Stimulated activated CD4-positive, alpha-beta T cell treated with anti-CD3 and anti-CD28 coated beads, TNF-alpha, amount 100 ng/mL, for 48 hours (primary cell): ENCODE measurements at places on chromosomes 6 and 20.
A peak's percentile ranks its signal among the peaks of the same experiment; 100 is the strongest.

GRCh38 chr6:130975325-130975724 is 87.7 kb downstream of the EPB41L2 start:
- no peak for DNase-seq

DNA sequence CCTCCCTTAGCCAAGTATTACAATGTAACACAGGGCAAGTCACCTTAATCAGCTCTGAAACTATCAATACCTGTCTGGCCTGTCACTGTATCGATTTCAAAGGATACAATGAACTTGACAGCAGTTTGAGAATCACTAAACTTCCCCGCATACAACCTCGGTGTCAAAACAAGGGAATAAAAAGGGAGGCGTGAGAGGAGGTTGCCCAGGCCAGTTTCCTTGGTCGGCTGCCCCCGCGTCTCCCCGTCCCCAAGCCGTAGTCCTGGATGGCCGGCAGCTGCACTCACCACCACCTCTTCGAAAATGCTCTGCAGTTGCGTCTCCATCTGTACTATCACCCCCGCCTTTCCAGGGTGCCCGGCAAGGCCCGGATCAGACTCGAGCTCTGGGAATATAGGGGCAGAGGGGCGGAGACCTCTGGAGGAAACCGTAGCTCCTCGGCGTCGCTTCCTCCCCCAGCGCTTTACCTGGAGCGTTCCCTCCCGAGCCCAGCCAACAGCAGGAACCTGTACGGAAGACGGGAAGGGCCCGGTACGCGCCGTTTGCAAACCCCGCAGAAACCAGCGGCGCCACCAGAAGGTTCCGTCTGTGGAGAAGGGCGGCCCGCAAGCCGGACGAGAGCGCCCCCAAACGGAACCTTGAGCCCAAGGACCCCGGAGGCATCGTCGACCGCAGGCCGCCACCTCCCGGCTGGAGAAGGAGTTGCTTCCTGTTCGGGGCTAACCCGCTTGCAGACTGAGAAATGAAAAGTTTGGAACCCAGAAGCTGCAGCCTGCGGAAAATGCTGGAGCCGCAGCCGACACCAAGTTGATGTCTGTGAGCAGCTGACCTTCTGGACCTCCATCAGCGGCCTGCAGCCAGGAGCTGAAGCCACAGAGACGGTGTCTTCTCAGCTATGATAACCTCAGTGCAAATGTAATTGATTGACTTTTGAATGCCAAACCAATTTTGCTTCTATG is at the start of gene MED23:
Gene MED23, minus strand, starts transcription at position 519 of the 959 bp plus-strand sequence. Its CDS starts 193 bp downstream, at position 326.
- peak; percentile 94 for DNase-seq

DNA sequence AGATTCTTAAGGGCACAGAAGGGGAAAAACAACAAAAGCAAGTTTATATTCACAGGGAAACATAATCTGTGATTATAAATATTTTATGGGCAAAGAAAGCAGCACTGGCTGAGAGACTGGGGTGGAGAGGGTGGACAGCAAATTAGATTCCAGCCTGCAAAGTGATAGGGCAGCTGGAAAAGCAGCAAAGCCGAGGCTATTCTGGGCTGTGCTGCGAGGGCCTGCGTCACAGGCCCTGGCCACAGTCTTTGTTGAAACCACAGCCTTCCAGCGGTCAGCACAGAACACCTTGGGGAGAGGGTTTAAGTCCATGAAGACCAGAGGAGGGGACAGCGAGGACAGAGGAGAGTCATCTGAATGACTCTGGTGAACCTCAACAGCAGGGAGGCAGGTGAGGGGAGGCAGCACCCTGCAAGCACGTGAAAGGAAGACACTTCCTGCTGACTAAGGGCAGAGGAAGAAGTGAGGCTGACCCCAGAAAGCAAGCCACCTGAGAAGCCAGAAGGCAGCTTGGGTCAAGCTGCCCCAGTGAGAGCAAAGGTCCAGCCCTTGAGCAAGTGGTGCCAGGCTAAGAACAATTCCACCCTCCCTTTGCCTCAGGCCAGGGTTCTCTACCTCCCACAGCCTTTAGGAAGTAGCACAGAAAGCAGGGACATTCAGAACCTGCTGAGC is 17.1 kb downstream of the MRPL14 start:
- DNase-seq = no peak

GRCh38 chr20:58133020-58133808 is 95.2 kb downstream of the ANKRD60 start:
- no peak for DNase-seq

GRCh38 chr20:16816192-16816591 is 68.0 kb downstream of the OTOR start:
- no peak for DNase-seq

DNA sequence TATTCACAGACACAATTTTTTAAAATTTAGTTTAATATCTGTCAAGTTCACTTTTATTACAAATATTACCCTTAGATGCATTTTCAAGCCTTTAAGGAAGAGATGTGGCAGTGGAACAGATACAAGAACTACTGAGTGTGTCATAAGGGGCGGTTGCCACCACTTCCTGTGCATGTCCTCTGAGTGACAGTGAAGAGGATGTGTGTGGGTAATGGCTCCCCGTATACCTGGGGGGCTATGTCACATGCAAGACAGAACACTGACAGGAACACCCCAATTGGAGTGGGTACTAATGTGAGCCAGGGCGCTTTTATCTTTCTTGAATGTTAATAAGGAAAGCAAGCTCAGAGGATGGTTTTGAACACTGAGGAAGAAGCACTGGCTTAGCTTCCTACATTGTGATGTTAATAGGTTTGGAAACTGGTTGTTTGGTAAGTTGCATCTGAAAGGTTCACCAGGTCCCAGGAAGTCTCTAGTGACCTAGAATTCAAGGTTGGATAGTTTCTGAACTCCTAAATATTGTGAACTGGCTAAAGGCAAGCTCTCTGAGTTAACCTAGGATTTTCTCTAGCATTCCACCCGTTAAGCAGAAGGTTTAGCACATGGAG is 83.4 kb upstream of the ASF1A start:
- DNase-seq = peak; percentile 43

DNA sequence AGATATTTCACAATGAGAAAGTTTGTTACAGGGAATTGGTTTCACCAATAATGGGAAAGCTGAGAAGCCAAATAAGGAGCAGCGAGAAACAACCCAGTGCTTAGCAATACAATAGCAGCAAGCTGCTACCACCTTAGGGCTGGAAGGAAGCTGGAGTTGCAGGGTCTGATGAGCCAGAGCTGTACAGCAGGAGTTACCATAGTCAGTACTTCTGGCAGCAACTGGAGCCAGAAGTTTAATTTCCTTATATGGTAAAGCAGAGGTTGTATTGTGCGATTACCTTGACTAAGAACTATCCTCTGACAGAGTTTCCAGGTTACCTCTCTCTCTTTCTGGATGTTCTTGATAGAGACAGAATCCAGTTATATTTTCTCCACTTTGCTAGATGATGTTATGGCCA is 137.1 kb upstream of the OLIG3 start:
- no peak for DNase-seq

- no peak for DNase-seq
These were observed 3.6 kb downstream of the BPIFA1 start for GRCh38 chr20:33239418-33239817.

DNA sequence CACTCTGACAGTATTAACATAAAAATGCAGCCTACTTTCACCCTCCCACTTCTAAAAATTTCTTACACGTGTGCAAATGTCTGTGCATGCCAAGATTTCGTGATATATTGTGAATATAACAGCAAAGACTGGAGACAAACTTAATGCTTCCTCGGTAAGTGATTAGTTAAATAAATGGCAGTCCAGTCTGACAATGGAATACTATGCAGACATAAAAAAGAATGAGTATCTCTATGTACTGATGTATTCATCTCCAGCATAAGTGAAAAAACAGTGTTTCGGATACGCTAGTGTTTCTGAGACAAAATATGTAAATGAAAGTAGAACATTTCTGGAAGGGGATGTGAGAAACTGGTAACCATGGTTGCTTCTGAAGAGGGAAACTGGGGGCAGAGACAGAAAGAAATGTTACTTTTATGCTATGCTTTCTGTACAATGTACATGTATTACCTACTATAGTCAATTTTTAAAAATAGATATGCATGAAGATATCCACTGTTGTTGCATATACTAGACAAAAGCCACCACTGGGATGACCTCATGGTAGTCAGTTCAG is 7.0 kb downstream of the SLC22A23 start:
- no peak for DNase-seq

GRCh38 chr6:37838219-37838921 is 18.8 kb downstream of the ZFAND3 start:
- no peak for DNase-seq

DNA sequence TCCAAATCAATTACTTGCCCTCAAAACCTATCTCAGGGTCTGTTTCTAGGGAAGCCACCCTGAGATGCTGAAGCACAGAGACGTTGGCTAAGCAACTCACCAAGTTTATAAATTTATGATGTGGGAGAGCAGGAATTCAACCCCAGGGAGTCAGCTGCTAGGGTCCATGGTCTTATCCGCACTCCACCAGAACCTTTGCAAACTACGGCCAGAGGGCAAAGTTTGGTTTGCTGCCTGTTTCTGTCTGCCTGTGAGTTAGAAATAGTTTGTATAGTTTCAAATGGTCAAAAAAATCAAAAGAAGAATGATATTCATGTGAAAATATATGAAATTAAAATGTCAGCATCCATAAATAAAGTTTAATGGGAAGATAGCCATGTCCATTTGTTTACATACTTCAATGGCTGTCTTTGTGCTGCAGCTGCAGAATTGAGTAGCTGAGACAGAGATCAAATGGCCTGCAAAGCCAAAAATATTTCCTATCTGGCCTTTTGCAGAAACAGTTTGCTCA is 83.7 kb upstream of the ZFP64 start:
- DNase-seq = no peak

DNA sequence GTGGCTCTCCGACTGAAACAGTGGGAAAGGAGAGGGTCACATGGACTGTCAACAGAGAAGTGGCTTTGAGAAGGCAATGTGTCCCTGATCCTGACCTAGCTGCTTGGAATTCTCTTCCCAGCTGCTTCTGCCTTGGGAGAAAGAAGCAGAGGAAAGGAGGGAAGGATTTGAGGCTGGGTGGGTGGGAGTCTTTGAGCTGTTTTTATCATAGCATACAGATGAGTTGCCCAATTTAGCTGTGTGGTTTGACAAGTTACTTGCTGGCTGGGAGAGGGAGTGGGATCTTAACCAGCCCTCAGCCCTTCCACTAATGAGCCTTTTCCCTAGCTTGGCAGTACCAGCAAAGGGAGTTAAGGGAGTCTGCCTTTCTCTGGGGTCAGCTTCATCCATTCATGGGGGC is 51.1 kb upstream of the MYL9 start:
- DNase-seq = no peak

- no peak for DNase-seq
These were observed 4.1 kb upstream of the PREX1 start for GRCh38 chr20:48831718-48832404.

DNA sequence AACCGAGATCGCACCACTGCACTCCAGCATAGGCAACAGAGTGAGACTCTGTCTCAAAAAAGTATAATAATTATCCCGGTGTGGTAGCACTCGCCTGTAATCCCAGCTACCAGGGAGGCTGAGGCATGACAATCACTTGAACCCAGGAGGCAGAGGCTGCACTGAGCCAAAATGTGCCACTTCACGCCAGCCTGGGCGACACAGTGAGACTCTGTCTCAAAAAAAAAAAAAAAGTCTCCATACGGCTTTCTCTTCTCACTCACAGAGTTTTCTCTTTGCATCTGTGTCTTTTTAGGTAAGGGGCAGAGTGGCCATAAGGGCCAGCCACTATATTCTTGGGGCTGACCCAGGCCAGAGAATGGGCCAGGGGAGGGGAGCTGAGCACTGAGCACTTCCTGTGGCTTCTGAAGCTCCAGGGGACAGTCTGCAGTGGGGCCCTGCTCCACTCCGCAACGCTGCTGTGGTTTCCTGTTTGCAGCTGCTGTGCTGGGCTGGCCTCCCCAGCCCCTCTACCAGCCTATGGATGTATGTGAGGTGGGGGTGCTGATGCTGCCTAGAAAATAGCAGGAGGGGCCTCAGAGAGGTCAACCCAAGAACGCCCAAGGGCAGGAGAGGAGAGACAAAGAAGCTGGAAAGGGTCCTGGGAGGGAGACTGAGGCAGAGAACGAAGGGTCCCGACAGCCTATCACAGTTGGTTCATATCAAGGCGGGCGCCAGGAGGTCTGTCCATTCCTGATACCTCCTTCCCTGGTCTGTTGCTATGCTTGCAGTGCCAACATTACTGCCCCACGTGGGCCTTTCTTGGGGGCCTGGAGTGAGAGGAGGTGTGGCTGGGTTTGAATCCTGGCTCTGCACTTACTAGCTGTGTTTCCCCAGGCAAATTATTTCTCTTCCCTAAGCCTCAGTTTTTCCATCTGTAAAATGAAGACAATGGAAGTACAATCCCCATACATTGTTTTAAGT is 16.0 kb downstream of the SLA2 start:
- DNase-seq = no peak

- DNase-seq = no peak
These were observed 43.5 kb downstream of the GOPC start for GRCh38 chr6:117558818-117559217.

DNA sequence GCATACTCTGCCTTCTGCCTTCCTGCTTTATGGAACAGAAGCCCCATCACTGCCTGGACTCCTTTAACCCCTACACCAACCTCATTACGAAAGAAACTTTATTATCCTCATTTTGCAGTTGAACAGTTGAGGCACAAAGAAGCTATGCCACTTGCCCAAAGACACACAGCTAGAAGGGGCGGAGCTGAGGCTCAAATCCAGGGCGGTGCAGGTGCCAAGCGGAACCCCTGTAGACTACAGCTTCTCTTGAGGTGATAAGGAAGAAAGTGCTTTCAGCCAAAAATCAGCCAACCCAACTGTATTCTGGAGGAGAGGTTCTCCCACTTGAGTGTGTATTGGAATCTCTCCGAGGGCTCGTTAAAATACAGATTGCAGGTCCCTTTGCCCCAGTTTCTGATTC is 90.5 kb downstream of the PRND start:
- DNase-seq = no peak

DNA sequence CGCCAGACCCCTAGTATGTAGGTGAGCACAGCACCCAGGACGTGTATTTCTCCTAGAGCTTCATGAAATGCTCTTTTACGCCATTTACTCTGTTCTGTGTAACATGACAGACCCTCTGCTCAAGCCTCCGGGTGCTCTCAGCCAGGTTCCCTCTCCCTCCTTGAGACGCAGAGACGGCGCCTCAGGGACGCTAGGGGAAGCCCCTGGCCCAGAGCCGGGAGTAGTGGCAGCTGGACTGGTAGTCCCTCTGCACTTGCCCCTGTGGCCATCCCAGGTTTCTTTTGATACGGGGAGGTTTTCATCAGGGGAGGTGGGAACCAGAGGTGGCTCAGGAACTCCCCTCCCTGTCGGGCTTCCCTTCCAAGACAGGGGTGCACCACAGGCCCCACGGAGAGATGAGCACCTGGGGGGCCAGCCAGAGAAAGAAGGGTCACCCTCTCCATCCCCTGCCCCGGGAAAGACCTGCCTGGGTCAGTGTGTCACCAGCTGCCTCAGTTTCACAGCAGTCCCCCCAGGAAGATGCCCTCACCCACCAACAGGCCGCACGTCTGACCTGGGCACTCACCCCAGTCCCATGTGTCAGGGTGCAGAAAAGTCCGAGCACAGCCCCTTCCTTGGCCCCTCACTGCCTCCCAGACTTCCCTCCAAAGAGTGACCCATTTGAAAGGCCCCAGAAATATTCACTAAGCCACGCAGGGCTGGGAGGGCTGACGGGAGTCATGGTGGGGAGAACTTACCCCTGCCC is 58.1 kb upstream of the AFDN start:
- no peak for DNase-seq
